ENCODE measurements at places on chromosomes 2 and 18.

DNA sequence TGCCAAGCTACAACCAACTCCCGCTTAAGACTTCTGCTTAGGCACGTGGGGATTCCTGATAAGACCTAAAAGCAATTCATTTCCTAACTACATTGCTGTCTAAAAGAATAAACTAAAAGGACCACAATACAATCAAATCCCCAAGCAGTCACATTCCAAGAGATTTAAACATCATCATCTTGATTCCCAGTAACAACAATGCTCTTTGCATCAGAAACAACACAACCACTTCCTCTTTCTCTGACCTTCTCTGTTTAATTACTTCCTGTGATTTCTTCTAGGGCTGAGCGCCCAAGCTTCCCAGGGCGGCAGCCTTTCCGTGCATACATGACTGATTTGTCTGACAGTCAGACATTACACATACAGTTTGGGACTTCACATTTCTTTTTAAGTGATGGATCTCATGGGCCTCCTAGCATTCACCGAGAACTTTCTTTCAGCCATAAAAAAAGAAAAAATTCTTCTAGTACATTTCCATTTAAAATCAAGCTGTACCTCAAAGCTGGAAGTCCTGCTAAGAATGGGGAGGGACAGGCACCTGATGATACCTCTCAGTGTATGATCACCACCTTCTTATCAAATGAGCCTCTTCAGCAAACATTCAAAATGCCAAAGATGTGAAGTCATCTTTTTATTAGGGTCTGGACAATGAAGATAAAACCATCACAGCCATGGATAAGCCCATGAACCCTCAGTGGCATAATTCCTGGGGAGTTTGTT is 11.5 kb downstream of the SPRED2 start:
- DNase-seq = peak; percentile 91

GRCh38 chr2:224881846-224882245 is 160.4 kb downstream of the DOCK10 start:
- peak; percentile 79 for DNase-seq

DNA sequence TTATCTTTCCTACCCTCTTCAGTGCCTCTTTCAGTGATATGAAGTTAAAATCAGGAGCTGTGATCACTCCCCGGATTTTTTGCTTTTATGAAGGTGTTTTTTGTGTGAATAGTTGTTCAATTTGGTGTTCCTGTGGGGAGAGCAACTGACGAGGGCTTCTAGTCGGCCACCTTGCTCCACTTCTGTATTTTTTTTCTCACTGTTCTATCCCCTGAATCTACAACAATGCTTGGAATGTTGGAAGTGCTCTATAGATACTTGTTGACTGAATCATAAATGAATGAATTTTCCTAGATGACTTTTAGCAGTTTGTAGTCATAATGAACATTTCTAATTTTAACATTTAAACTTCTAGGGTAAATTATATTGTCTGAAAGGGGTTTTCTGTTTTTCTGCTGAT is 247.3 kb downstream of the ZNF385B start:
- no peak for DNase-seq

GRCh38 chr2:112433932-112434730 is 686 bp upstream of the RGPD8 start:
- DNase-seq = no peak

DNA sequence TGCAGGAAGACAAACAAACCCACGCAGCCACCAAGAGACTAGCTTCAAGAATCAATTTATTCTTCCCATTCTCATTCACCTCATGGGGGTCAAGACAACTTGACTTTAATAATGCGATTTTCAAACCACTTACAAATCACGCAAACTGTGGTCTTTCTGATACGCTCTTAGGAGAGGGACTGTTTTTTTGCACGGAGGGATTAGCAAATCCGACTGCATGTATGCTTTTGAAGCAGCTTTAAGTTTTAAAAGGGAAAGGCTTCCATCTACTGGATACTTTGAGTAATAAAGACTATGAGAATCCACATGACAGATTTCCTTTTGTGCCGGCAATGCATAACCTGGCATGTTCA is 322.9 kb upstream of the KCNJ3 start:
- peak; percentile 57 for DNase-seq

DNA sequence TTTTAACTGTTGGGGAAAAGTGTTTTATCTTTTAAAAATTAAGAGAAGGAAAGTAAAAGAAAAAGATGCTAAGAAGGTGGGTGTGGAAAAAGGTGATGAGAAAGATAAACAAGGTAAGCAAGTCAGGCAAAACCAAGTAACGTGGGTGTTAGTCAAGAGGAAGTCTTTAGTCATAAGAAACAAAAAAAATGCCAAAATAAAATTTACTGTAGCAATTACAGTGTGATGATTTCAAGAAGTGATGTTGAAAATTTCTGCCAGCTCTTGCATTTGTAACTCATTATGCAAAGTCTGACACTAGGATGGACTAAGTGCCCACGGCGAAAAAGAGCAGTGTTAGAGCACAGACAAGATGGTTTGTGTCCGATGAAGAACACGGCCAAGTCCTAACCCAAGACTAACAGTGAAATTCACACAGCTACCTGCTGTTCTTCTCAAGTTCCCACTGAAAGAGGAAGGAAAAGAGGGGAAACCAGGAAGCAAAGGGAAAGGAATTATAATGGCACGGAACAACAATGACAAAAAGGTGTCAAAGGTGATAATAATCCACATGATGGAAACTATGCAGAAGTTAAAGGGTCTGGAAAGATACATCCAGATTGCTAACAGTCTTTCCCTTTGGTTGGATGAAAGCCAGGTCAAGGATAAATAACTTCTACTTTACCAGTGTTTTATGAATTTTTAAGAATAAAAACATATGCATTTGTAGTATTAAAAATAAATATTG is 34.1 kb downstream of the NOL10 start:
- DNase-seq = peak; percentile 31

- peak; percentile 10 for DNase-seq
Measured at GRCh38 chr18:72542342-72542741, 1.8 kb downstream of the CBLN2 start.

GRCh38 chr18:13246121-13246520 is 27.6 kb downstream of the LDLRAD4 start:
- no peak for DNase-seq

GRCh38 chr18:59697236-59697932 is at the start of gene CCBE1:
TSS of gene CCBE1 (minus strand) at chr18:59697423.
- peak; percentile 76 for DNase-seq

DNA sequence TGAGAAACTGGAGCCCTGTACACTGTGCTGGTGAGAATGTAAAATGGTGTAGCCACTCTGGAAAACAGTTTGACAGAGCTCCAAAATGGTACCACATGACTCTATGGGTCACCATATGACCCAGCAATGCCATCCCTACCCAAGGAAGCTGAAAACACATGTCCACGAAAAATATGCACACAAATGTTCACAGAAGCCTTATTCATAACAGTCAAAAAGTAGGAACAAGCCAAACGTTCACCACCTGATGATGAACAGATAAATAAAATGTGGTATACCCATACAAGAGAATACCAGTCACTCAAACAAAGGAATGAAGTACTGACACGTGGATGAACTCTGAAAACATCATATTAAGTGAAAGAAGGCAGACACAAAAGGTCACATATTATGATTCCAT is 4.6 kb downstream of the AFG3L2 start:
- no peak for DNase-seq

GRCh38 chr2:39723497-39723896 is 55.6 kb downstream of the THUMPD2 start:
- DNase-seq = no peak

DNA sequence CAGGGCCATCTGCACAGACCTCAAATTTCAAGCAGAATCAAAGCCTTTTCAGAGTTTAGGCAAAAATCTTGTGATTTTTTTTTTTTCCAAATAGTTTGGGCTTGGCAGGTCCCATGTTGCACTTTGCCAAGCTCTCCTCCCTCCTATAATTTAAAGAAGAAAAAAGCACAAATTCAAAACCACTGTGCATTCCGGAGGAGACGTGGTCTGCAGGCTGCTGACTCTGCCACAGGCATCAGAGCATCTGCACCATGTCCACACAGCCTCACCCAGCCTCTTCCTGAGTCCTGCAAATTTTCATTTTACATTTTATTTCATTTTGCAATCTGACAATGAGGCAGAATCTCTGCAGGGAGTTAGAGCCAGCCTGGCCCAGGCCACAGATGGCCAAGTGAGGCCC is 15.7 kb upstream of the GPC1 start:
- no peak for DNase-seq

- DNase-seq = no peak
Measured at GRCh38 chr2:128557831-128558241, 239.2 kb upstream of the HS6ST1 start.

- no peak for DNase-seq
Measured at GRCh38 chr2:222989431-222989830, 62.6 kb upstream of the KCNE4 start.

- peak; percentile 19 for DNase-seq
Measured at GRCh38 chr2:23456881-23457760, 72.1 kb downstream of the KLHL29 start.

DNA sequence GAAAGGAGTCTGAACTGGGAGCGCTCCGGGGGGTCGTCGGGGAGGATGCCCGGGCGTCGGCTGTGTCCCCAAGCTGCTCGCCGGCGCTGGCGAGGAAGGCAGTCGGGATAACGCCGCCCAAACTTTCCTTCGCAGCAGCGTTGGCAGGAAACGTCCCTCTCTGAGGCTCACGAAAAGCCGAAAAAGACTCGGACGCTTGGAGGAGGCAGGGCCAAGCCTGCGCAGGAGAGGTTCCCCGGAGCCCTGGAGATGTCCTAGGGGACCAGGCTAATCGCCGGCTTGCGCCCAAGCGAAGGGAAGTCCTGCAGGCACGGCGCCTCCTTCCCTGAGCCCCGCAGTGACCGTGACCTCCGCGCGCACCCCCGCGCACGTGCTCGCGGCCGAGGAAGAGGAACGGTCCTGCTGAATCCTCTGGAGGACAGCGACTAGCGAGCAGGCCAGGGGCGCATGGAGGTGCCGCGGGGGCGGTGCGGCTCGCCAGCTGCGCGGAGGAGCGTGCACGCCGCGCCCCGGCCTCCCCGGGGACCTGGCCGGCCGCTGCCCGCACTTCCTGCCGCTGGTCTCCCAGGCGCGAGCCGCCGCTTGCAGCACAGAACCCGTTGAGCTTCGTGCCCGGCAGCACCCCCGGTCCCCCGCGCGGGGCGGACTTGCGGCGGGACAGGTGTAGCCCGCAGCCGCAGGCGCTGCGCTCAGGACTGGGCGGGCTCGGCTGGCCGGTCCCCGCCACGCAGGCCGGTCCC is at the start of gene SH3RF3:
Gene SH3RF3 (plus strand): TSS at position 590 of the 740 bp plus-strand sequence.
- DNase-seq = peak; percentile 57

DNA sequence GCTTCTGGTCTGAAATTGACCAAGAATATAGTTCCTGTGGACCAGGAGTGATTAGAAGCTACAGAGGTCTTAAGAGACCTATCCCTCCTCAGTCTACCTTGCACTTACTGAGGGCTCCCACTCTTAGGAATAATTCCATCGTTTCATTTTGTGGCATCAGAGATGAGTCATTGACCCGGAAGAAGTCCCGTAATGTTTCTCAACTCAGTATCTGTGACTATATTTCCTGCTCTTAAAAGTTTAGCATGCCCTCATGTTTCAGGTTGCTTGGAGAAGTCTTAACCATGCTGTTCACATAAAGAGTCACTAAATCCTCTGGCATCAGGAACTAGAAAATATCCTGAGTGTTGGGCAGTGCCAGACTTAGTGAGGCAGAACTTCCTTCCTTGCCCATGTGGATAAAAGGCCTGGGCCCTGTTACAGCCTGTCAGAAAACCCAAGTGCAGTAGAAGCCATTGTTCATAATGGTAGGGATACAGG is at the start of gene IL36A:
Gene IL36A (plus strand): TSS at position 430 of the 480 bp plus-strand sequence. CDS start 413 bp downstream, outside the sequence.
- peak; percentile 8 for DNase-seq
